Ascending aorta (tissue), 2 donors: ENCODE measurements at places on chromosomes 4 and X. TPM values are rescaled to one million over a fixed set of nuclear protein-coding genes. Genes with fewer than 3 reads are reported as not detected.

Gene SLC6A8
- total RNA-seq: 44.2 TPM

DNA sequence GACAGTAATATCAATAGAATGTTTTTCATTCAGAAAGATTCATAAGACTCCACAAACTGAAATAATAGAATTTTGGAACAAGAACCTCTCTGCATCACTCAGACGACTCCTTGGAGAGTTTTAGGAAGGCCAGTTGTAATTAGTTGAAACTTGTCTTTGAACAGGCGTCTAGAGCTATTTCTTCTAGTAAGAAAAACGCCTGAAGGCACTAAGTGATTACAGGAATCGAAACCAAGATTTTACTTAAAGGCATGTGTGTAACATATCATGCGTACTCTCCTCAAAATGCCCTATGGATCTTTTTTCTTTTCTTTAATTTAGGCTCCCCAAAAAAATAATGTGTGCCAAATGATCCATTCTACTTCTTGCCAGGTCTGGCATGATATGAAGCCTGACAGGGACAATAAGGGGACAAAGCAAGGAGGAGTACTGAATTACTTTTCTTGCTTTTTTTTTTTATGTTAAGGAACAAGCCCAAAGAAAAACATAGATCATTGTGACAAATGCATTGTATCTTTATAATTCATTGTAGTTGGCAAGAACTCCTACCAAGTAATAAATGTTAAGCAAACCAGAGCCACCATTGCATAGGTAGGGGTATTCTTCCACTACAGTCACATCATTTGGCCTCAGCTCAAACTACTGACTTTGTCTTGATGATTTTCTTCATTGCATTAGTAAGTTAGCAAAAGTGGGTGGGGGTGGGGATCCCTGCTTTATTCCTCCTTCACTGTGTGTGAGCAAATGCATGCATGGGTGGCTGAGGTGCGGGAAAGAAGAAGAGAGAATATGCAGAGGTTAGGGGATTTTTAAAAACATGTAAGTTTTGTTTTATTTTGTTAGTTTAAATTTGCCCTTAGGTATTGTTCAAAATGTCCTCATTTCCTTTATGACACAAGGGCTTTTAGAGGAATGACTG, 79.9 kb upstream of the ATOH1 start:
- no peak for DNase-seq
- H3K27ac ChIP-seq: no peak overlapping the region
- no peak overlapping the region for H3K4me3 ChIP-seq
- H3K27me3 ChIP-seq: no peaks in the 10 kb centered on the region
- H3K36me3 ChIP-seq: no peaks in the 10 kb centered on the region
- no peaks in the 10 kb centered on the region for H3K4me1 ChIP-seq

DNA sequence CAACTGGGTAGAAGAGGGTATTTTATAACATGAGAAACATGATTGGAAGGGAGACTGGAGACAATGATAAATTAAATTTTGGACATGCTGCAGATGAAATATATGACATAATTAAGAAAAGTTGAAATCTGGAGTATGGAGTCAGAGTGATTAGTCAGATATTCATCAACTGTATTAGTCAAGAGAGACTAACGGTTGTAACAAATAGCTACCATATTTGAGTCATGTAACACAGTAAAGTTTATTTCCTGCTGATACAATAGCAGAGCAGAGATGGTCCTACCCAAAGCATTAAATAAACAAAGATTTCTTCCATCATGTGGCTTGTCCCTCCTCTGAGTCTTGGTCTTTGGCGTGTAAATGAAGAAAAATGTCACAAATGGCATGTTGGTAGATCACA, 321.3 kb downstream of the GALNTL6 start:
- H3K4me3 ChIP-seq: no peak overlapping the region
- H3K27ac ChIP-seq: no peak overlapping the region
- no peaks in the 10 kb centered on the region for H3K36me3 ChIP-seq

Gene TKTL2
- total RNA-seq: not detected

DNA sequence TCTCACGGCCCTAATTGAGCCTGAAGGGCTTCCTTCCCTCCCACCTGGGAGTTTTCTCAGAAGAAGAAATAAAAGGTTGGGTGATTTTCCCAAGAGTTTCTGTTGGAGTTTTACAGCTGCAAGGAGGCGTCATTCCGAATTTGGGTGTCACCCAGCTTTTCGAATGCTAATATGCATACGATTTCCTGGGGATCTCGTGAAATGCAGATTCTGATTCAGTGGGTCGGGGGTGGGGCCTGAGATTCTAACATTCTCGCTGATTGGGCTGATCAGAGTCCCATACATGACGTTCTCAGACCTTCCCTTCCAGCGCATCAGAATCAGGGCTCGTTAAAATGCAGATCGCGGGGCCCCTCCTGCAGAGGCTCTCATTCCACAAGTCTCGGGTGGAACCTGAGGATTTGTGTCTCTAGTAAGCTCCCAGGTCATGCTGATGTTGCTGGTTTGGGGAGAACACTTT, 125.8 kb upstream of the STX18 start:
- H3K27me3 ChIP-seq: no peaks in the 10 kb centered on the region
- H3K27ac ChIP-seq: no peak overlapping the region
- DNase-seq: no peak
- H3K4me1 ChIP-seq: no peaks in the 10 kb centered on the region
- no peak overlapping the region for H3K4me3 ChIP-seq

DNA sequence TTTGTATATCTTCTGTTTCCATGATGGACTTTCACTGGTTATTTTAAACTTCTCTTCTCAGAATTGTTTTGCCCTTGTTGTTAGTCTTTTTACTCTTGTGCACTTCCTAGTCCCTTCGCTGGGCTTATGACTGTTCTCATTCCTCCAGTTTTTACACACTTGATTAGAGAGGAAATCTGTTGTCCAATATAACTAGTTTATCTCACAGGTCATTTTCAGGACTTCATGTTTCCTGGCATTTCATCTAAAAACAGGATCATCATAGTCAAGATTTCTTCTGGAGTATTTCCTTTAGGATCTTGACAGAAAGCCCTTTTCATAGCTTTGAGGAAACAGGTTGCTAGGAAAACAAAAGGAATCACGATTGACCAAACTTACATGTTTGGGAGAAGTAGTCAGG, 3.0 kb downstream of the FNIP2 start:
- H3K4me3 ChIP-seq: peak overlapping the region; percentile 99
- no peaks in the 10 kb centered on the region for H3K4me1 ChIP-seq
- H3K27ac ChIP-seq: peak overlapping the region; percentile 58
- no peaks in the 10 kb centered on the region for H3K27me3 ChIP-seq
- DNase-seq: no peak

Gene CYSLTR1
- 8.9 TPM for total RNA-seq

Gene SCML2
- 0.64 TPM for total RNA-seq

GRCh38 chrX:44401151-44401550, 57.7 kb upstream of the EFHC2 start:
- no peaks in the 10 kb centered on the region for H3K27me3 ChIP-seq
- H3K36me3 ChIP-seq: no peaks in the 10 kb centered on the region
- no peak for DNase-seq
- H3K4me3 ChIP-seq: no peak overlapping the region
- H3K27ac ChIP-seq: no peak overlapping the region

DNA sequence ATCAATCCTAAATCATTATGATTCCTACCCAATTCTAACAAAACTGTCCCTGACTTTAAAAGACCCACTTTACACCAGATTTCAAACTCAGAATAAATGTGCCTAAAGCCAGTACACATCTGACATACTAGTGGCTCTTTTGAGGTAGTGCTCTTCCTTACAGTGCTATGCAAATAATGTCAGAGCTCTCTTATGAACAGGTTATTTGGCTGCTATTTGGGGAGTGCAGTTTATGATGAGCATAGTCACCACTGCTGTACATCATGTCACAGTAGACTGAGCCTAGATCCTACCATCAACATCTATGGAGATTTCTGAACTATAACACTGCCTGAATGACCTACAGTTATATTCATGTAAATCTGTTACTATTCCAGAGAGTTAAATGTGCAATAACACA, 50.4 kb upstream of the PAGE5 start:
- no peaks in the 10 kb centered on the region for H3K4me1 ChIP-seq
- H3K4me3 ChIP-seq: no peak overlapping the region
- H3K27ac ChIP-seq: no peak overlapping the region
- no peaks in the 10 kb centered on the region for H3K36me3 ChIP-seq
- no peaks in the 10 kb centered on the region for H3K27me3 ChIP-seq
- no peak for DNase-seq

GRCh38 chr4:8538076-8538702, 42.0 kb upstream of the GPR78 start:
- H3K27ac ChIP-seq: no peak overlapping the region
- no peaks in the 10 kb centered on the region for H3K27me3 ChIP-seq
- no peak overlapping the region for H3K4me3 ChIP-seq
- H3K4me1 ChIP-seq: no peaks in the 10 kb centered on the region
- no peaks in the 10 kb centered on the region for H3K36me3 ChIP-seq
- no peak for DNase-seq

GRCh38 chr4:75490155-75490554, 24.0 kb downstream of the RCHY1 start:
- no peak overlapping the region for H3K4me3 ChIP-seq
- H3K36me3 ChIP-seq: peaks cover 30% of the 10 kb centered on the region
- no peaks in the 10 kb centered on the region for H3K4me1 ChIP-seq
- H3K27ac ChIP-seq: peak overlapping the region; percentile 19

DNA sequence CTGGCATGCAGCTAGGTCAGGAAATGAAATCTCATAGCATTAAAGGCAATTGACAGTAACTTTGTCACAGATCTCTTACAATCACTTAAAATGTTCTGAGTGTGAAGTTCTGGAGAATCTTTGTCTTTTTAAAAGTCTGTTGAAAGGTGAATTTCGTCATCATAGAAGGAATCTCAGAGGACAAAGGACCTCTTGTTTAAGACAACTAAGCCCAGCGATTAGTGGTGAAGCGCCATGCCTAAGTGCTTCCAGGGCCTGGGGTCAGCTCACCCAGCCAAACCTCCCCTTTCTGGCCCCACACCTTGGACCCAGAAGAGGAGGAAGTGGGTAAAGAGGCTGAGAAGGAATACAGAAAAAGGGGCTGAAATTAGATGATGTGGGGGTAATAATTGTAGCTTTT, 8.5 kb downstream of the FRMD7 start:
- H3K4me1 ChIP-seq: no peaks in the 10 kb centered on the region
- DNase-seq: no peak
- no peaks in the 10 kb centered on the region for H3K36me3 ChIP-seq
- H3K4me3 ChIP-seq: no peak overlapping the region

Gene MYL5
- total RNA-seq: 1.1 TPM

GRCh38 chrX:129705988-129706387, 32.8 kb upstream of the XPNPEP2 start:
- no peaks in the 10 kb centered on the region for H3K27me3 ChIP-seq
- H3K4me3 ChIP-seq: no peak overlapping the region
- peak overlapping the region; percentile 19 for H3K27ac ChIP-seq
- no peak for DNase-seq
- H3K36me3 ChIP-seq: no peaks in the 10 kb centered on the region

- H3K36me3 ChIP-seq: no peaks in the 10 kb centered on the region
- H3K4me3 ChIP-seq: no peak overlapping the region
- H3K4me1 ChIP-seq: no peaks in the 10 kb centered on the region
- no peak for DNase-seq
- no peak overlapping the region for H3K27ac ChIP-seq
- no peaks in the 10 kb centered on the region for H3K27me3 ChIP-seq
Observed at GRCh38 chrX:78092296-78092695, 11.8 kb upstream of the PGK1 start.

Gene DCAF4L1
- total RNA-seq: 0.11 TPM
